Uterus (tissue), 4 donors: ENCODE measurements at places on chromosomes 7 and 10.
A peak's percentile ranks its signal among the peaks of the same experiment; 100 is the strongest.

GRCh38 chr7:112005205-112005775 lies 200.9 kb downstream of the DOCK4 start:
- DNase-seq = no peak

- DNase-seq = no peak
Measured at GRCh38 chr10:47165168-47165710, 134.8 kb upstream of the GDF10 start.

- DNase-seq = no peak
Measured at GRCh38 chr7:99120916-99121315, 23.0 kb downstream of the SMURF1 start.

- no peak for DNase-seq
Measured at GRCh38 chr7:114413761-114414155, 857 bp upstream of the FOXP2 start.

- DNase-seq = no peak
Measured at GRCh38 chr10:28470873-28471651, 61.9 kb upstream of the WAC start.

- no peak for DNase-seq
Measured at GRCh38 chr10:35359056-35359455, 22.7 kb downstream of the CCNY start.

- DNase-seq = no peak
Measured at GRCh38 chr10:21927631-21928353, 75.7 kb downstream of the DNAJC1 start.

- DNase-seq = no peak
Measured at GRCh38 chr10:98567391-98568133, 120.8 kb upstream of the HPS1 start.

GRCh38 chr10:11165591-11166543 lies 148.2 kb downstream of the CELF2 start:
- peak; percentile 57 for DNase-seq

DNA sequence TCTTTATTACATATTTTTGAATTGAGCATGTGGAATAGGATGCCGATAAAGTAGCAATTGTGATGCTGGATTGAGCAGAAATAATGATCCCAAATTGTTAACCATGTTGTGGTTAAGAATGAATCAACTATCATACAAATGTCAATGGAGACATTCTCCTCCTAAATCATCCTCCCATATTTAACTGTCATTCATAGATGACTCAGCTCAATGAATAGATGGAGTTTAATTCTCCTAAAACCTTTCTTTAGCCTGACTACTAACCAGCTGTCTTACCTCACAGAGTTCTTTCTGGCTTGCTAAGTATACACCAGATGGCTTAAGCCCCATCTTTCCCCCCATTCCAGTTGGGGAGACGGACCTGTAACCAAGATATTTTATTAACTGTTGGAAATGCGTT lies 23.4 kb upstream of the NPS start:
- DNase-seq = no peak

GRCh38 chr7:158613481-158613880 lies 25.9 kb upstream of the PTPRN2 start:
- DNase-seq = no peak

DNA sequence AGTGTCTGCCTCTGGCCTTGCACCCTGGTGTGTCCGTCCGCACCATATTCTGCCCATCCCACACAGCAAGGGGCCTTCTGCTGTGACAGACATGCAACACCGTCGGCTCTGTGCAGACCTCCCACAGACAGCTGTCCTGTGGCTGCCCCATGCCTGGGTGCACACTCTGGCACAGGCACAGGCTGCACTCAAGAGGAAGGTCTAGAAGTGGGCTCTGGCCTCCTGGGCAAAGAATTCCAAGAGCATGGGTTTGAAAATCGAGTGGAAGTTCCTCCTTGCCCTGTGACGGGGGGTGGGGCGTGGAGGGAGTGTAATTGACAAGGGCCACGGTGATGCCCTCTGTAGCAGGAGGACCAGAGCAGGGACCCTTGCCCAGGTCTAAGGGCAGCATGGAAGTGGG lies 4.3 kb upstream of the LOXL4 start:
- peak; percentile 6 for DNase-seq

GRCh38 chr7:141145630-141145982 lies 71.7 kb downstream of the TMEM178B start:
- DNase-seq = no peak

DNA sequence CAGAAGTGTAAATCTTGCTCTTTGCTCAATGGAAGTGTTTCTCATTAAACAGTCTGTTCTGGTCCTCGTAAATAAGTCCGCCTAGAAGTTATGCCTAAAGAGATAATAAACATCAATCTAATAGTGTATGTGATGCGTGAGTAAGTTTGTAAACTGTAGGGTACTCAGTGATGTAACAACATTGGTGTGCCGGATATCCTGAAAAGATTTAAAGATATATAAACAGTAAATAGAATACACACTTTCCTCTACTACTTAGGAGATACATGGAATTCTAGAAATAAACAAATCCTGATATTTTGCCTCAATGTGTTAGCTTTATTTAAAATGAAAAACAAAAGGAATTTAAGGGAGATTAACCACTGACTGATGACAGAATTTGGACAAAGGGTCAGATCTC lies 123.5 kb downstream of the AHR start:
- no peak for DNase-seq

GRCh38 chr7:120363414-120363813 lies 90.4 kb downstream of the KCND2 start:
- no peak for DNase-seq

DNA sequence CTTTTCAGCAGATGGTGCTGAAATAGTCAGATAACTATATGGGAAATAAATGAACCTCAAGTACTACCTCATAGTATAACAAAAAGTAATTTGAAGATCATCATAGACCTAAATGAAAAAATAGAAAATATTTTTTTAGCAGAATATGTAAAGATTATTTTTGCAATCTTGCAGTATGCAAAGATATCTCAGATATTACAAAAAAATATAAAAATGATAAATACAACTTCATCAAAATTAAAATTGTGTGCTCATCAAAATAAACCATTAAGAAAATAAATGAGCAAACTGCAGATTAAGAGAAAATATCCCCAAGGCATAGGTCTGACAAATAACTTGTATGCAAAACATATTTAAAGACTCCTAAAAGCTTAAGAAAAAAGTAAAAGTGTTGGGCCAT lies 83.4 kb upstream of the KCND2 start:
- DNase-seq = no peak
